Central memory CD4-positive, alpha-beta T cell (primary cell): ENCODE measurements at places on chromosomes 7 and 10.

- DNase-seq, result no peak
These were observed 70.5 kb downstream of the TES start for GRCh38 chr7:116280803-116281202.

DNA sequence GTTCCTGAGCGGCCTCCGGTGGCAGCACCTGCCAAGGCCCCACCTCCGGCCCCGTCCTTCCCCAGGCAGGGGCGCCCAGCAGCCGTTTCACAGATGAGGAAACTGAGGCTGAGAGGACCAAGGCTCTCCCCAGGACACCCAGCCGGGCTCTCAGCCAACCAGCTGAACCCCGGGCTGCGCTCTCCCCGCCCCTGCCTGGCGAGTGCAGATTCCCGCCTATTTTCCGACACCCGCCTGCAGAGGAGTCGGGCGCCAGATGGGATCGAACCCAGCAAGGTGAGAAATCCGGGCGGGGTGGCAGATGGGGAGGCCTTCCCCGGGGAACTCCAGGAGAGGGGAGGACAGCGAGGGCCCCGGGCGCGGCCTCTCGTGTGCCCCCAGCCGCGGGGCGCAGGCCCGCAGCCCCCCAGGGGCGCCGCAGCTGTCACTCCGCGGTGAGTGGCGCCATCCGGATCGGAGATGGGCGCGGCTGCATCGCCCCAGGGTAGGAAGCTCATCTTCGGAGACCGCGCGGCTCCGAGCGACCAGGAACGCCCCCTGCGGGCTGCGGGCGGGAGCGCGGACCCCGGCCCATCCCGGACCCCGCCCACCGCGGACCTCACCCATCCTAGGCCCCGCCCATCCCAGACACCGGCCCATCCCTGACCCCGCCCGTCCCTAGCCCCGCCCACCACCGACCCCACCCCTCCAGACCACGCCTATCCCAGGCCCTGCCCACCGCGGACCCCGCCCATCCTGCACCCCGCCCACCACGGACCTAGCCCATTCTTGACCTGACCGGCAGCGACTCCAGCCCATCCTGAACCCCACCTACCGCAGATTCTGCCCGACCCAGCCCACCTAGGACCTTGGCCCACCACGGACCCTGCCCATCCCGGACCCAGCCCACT, 90.3 kb downstream of the MICALL2 start:
- DNase-seq, result no peak

- no peak for DNase-seq
These were observed 94.1 kb downstream of the COL13A1 start for GRCh38 chr10:69895759-69896158.

DNA sequence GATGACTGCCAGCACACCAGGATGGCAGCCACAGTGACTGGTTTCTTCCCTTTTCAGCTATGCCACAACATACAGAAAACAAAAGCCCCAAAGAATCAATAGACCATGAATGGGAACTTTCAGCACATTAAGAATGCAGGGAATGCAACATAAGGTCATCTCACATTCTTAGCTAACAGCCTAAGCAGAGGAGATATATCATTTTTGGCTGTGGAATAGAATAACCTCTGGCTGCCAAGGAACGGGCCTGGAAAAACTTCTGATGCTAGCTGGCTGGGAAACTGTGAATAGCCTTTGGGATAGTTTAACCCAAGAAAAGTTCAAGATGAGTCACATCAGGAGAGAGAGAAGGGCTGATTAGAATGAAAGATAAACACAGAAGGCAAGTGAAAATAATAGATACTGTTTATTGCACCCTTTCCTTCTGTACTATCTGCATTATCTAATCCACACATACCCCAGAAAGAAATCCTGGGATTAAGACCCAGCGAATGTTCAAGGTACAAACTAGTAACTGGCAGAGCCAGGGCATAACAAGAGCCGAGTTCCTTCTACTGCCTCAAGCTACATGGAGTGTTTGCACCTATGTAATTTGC, 169.2 kb downstream of the SEMA3A start:
- DNase-seq, result no peak

DNA sequence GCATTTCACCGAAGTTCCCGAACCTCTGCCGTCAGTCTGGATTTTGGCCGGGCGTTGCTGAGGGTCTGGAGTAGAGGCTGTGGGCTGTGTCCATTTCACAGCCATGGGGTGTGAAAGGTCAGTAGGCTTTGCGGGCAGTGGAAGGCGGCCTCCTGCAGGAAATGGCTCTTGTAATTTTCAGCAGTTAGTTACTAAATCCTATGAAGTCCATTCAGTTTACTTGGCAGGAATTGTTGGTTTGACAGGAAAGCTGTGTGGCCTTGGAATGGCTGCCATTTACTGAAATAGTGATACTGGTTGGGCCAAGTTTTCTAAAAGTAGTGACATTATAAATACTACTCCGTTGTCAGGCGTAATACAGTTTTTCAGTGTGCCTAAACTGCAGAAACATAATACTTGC, 303.7 kb downstream of the CCDC3 start:
- DNase-seq, result no peak

- DNase-seq, result no peak
These were observed 40.3 kb downstream of the SHOC2 start for GRCh38 chr10:110959379-110960332.

- DNase-seq, result no peak
These were observed 284.2 kb downstream of the PRPF18 start for GRCh38 chr10:13871011-13871410.

GRCh38 chr10:89479771-89480446, 55.5 kb downstream of the SLC16A12 start:
- DNase-seq, result no peak

DNA sequence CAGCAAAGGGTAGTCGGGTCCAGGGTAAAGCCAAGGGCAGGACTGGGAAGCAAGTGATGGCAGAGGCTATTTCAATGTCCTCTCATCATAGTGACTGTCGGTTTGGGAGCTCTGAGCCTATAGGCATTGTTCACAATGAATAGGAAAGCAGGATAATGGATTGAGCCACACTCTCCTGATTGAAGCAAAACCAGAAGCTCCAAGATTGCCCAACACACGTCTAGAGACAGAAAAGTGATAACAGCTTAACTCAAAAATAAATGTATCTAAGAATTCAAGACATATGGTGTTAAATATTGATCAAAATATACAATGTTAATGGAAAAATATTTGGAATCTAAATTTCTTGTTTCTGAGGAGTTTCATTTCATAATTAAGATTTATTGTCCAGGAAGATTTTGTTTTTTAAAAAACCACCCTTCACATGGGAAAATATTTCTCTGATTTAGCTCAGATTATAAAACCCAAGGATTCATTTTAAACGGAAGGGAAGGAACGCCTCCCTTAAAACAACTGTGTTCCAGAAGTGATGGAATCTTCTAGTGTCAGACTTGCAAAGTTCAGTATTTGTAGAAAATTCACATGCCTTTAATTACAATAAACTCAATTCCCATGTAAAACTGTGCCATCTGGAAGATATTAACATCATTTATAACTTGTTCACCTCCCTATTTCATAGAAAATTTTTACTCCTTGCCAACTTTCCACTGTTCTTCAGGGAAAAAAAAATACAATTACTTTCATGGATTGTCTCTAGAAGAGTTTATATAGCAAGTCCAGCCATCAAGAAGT, 54.5 kb downstream of the NRP1 start:
- no peak for DNase-seq

- DNase-seq, result no peak
These were observed 74.0 kb upstream of the SAMD8 start for GRCh38 chr10:75037171-75038153.

GRCh38 chr7:51000956-51001355, 218.3 kb upstream of the GRB10 start:
- DNase-seq, result no peak
